ENCODE measurements at places on chromosomes 1 and 21.

- no peak for DNase-seq
Measured at GRCh38 chr1:53392460-53392859, 64.6 kb upstream of the LRP8 start.

DNA sequence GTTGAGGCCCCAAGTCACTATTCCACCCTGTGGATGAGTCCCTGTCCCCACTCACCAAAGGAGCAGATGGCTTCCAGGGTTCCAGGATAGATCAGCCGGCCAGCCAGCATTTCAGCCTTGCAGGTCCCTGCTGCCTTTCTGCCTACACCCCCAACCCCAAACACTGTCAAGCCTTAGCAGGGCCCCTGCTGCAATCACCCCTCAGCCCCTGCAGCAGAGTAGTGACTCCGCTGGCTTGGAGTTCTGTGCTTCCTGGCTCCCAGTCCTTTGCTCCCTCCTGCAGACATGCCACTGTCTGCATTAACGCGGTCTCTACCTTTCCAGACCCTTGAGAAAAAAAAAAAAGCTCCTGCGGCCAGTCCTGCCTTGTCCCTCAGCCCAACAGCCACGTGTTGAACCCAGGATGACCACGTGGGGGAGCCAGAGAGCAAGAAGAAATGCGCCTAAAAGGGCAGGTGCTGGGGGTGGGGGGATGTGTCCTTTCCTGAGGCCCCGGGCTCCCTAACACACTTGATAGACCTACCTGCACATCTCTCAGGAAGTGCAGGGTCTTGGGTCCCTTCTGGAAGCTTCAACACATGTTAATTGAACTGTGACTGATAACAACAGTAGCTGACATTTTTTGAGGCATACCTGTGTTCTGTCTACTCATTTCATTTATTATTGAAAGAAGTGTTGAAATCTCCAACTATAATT is 37.4 kb downstream of the RASSF5 start:
- peak; percentile 38 for DNase-seq

DNA sequence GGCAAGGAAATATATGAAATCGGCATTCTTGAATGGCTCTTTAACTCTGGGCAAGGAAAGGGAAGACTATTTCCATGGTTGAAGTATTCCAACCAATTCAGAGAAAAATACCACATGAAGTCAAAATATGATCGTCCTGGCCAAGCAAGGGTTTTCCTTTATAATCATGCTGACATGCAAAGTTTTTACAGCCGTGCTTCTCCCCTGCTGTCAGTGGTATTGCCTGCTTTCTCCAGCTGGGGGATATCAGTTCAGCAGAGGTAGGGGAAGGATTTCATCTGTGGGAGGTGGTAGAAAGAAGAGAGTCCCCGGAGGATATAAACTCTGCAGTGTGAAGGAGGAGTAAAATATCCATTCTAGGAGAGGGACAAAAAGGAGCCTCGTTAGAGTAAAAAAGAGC is 322.8 kb downstream of the PAPPA2 start:
- DNase-seq: no peak

- no peak for DNase-seq
Measured at GRCh38 chr1:116931016-116931918, 21.6 kb downstream of the PTGFRN start.

GRCh38 chr1:38525343-38526043 is 334.1 kb downstream of the RRAGC start:
- no peak for DNase-seq

- DNase-seq: peak; percentile 83
Measured at GRCh38 chr1:169109561-169110134, 3.2 kb downstream of the ATP1B1 start.

DNA sequence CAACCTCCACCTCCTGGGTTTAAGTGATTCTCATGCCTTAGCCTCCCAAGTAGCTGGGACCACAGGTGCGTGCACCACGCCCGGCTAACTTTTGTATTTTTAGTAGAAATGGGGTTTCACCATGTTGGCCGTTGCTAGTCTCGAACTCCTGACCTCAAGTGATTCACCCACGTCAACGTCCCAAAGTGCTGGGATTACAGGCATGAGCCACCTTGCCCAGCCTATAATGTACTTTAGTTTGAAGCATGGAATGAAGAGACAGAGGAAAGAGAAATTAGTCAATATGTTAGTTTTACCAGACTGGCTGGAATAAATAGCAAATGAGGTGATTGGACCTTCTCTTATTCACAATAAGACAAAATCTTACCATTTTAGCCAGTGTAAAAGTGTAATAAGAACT is 89.0 kb downstream of the GTF2B start:
- DNase-seq: no peak

GRCh38 chr21:29418813-29419212 is 120.1 kb downstream of the BACH1 start:
- no peak for DNase-seq

DNA sequence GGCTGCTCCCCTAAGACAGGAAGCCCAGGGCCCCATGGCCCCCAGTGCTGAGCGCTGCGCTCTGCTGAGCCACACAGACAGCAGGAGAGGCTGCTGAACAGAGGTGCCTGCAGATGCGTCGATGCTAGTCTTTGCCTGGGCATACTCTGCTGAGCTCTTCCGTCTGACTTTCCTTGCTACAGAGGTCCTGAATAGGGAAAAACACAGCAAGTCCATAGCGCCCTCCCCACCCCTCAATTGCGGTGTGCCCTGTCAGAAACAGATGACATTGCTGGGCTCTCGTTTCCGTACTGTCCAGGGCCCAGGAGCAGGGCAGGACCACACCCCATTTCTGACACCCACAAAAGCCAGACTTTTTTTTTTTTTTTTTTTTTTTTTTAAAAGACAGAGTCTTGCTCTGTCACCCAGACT is 252.5 kb downstream of the SDCCAG8 start:
- DNase-seq: peak; percentile 56

- DNase-seq: no peak
Measured at GRCh38 chr1:70498666-70499065, 87.6 kb downstream of the CTH start.

GRCh38 chr1:207891148-207891547 is 19.8 kb downstream of the CD34 start:
- DNase-seq: no peak
